ENCODE measurements at places on chromosomes 3 and 15.

DNA sequence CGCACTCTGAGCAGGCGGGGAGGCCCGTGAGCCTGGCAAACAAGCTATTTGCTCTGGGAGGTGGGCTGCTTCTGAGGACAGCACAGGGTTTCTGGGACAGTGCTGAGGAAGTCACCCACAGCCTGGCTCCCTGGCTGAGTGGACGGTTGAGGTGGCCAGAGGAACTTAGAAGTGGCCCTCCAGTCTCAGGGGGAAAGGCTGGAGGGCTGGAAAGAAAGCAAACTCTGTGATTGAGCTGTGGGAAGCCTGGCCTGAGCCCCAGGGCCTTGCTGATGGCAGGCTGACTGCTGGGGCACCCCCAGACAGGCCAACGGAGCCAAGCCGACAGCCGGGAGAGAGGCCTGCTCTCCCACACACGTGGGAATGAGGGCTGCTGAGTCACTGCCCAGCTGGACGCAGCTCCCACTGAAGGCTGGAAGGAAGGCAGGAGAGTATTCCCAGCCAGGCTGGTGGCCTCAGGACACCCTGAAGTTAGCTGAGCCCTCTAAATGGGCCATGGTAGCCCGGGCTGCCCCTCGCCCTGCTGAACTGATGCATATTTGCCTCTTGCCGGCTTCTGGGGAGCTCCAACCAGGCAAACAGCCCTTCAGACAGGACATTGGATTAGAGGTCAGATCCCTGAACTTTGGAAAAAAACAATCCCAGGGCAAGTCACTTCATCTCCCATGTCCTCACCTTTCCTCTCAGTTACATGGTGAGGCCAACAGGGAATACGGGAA is 98.0 kb upstream of the TLE3 start:
- no peak for DNase-seq

DNA sequence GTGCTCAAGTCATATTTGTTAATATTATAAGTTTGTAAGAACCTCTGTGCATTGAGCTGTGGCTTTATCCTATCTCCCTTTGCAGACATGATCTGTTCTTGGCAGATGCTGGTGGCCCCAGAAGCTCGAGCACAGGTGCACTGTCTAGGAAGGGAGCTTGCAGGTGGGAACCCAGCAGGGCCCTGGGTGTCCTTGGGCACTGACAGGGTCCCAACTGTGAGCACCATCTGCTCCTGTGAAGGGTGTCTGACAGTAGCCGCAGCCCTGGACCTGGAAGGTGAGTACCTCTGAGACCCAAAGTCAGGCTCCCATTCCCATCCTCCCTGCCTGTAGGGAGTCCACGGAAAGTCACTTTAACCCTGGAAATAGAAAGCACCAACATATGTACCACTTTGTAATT is 2.4 kb upstream of the REC114 start:
- no peak for DNase-seq

- DNase-seq = no peak
These were observed 74.7 kb upstream of the SH3GL3 start for GRCh38 chr15:83372434-83372891.

- DNase-seq = no peak
These were observed 55.1 kb downstream of the GPR160 start for GRCh38 chr3:170092907-170093306.

DNA sequence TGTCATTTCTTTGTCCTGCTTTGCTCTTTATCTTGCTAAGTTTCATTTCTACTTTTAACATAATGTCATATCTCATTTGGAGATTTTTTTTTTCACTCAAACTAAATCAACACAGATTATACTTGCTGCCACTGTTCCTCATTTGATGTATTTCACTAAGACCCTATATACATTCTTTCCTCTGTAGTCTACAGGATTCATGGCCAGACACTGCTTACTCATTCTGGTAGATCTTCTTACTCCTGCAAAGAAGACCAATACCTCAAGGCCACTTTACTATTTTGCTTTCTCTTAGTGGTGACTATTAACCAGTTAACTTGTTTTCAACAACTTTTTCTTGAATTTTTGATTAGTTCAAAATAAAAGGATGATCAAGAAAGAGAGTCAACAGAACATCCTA is 26.6 kb downstream of the SLC24A5 start:
- DNase-seq = no peak

GRCh38 chr3:192835818-192836815 is 81.5 kb downstream of the MB21D2 start:
- DNase-seq = no peak

DNA sequence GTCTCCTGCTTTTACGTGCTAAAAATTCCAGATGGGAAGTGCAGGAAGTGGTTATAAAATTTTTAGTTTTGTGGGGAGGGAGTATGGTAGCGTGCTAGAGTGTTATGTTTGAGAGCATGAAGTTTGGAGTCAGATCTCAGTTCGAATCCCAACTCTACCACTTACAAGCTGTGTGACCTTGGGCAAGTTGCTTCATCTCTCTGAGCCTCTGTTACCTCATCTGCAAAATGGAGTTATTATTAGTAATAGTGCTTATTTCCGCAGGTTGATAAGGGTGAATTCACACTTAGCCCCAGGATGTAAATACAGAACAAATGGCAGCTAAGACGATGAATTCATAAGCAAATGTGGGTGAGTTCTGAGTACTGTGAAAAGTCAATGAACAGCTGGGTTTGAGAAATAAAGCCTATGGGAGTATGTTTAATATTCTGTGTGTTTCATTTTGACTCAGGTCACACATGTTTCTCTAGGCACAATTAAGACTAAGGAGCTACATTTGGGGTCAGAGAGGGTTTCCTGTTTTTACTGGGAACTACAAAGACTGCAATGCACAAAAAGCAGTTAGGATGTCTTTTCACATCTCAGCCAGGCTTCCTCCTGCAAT is 73.1 kb upstream of the FEZF2 start:
- DNase-seq = no peak

DNA sequence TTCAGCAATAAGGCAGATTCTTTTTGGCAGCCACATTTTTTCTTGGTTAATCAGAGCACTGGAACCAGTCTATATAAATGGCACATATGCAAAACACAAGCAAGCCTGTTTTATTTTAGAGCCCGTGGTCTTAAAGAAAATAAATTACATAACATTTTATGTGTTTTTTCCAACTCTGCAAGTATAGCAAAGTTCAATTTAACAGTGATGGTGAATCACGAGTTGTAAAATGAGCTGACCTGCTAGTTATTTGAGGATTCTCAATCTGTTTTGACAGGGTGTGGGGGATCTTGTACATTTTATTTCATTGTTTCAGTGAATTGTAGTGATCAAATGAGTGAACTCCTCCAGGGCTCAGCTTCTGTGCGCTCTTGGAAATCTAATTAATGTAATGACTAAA is 2.7 kb downstream of the ARHGEF26 start:
- no peak for DNase-seq

DNA sequence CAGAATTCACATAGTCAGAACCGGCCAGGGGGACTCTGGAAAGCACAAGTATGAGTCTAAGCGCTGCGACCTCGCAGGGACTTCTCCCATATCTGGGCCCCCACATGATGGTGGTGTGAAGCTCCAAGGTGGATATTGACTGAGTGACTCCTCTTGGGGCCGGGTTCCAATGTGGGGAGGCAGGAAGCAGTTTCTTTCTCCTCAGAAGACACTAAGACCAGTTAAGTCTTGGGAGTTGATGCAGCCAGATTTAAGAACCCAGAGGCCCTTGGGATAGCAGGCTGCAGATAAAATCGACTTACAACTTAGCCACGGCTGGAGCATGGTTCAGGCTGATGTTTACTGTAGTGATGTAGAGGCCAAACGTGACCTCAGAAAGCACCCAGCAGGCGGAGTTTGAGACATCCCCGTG is 55.4 kb upstream of the KLF13 start:
- no peak for DNase-seq

- no peak for DNase-seq
These were observed 207.7 kb downstream of the PLOD2 start for GRCh38 chr3:145953316-145953715.

GRCh38 chr15:36108541-36108940 is 470.9 kb upstream of the CDIN1 start:
- DNase-seq = no peak

GRCh38 chr3:156635034-156635433 is 39.4 kb upstream of the TIPARP start:
- DNase-seq = no peak

DNA sequence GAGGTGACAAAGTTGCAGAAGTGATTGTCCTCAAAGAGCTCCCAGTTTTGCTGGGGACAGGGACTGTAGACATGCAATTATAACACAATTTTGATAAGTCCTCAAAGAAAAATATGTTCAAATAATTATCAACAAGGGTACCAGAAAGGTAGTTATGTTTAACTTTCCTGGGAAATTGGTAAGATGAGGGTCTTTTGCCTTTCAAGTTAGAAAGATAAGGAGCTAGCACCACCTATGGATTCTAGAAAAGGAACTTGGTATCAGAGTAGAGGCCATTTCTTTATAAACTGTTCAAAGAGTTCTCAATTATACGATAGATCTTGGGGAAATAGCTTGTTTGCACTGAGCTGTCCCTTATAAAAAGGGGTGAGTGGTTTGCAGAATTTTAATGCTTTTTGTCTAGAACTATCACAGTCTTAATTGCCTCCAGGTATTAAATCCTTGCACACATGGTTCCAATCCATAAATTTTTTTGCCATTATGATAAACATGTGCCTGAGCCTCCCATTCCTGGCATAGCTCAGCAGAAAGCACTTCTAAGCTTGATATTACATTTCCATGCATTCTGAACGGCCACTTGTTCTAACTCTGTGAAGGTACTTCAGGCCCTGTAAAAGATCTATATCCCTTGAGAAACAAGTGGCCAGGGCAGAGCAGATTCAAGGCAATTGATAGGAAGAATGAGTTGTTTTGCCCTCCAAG is 247.5 kb upstream of the LRIG1 start:
- DNase-seq = no peak

DNA sequence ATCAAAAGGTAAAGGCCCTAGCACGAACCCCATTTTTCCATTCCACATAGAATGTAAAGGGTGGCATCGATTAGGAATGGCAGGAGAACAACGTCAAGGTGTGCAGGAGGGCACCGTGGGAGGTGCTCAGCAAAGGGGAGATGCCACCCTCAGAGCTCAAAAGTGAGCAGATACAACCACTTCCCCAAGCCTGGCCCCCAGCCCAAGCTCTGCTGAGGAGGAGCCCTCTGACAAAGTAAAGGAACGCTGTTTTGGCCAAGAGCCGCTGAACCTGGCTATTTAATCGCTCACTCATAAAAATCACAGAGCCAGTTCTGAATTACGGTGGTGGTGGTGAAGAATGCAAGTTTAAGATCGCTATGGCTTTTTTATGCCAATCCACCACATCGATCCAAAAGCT is 12.4 kb downstream of the GNB5 start:
- DNase-seq = no peak

DNA sequence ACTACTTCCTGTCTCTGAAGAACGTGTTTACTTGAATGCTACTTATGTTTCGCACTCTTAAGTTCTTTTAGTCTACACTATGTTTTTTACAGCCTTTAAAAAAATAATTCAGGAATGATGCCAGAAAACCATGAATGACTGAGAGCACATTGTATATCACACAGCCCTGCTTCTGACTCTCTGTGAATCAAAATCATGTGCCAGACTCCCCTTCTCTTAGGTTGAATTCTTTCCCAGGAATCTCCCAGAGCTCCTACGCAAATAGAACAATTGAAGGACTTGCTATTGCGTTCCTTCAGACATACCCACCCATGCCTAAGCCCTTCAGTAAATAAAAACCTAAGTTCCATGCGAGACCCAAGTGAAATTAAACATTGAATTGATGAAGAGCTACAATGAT is 782.0 kb upstream of the ALCAM start:
- no peak for DNase-seq

DNA sequence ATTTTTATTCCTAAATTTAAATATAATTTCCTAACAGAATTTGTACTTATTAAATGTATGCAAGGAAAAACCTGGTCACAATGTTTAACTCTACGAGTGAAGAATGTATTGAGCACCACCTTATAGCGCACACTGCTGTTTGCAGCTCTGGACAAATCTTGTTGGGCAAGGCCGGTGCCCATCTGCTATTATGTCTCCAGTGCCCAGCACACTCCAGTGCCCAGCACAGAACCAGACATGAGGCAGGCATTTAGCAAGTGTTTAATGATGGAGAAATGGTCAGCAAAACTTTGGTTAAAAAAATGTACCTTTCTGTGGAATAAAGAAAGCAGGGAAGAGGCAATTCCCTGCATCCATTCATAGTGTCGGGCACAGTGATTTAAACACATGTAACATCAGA is 254.7 kb upstream of the TRIM42 start:
- no peak for DNase-seq

DNA sequence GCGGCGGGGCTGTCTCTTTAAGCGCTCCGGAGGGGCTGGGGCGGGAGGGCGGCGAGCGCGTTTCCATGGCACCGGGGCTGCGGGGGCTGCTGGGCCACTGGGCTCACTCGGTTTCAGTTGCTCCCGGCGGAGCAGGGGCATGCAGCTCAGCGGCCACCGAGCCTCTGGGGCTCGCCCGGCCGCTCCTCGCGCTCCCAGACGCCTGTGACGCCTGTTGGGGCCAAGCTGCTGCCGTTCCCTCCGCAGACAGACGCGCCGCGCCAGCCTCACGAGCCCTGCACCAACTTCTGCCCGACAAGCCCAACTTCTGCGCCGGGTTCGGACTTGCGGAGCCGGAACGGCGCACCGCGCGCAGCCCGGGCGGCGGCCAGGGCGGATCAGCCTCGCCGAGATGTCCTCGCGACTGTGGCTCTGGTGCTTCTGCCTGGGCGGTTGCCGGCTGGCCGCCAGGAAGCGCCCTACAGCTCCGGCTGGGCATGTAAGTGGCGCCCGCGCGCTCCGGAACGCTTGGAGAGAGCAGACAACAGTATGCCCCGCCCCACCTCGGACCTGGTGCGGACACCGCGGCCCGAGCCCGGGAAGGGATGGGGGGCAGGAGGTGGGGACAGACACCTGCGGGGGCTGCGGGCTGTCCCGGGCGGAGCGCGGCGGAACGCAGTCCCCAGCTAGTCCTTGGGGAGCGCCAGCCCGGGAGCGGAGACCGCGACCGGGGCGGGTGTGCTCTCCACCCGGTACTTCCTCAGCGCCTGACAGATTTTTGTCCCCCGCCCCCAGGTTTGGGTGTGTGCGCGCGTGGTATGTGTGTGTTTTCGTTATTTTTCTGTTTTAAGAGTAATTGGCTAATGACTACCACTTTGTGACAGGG is 154.1 kb upstream of the GOLIM4 start:
- DNase-seq = no peak

- DNase-seq = no peak
These were observed 47.2 kb downstream of the NMNAT3 start for GRCh38 chr3:139630542-139630941.

Measured in stimulated activated CD4-positive, alpha-beta T cell treated with anti-CD3 and anti-CD28 coated beads, TNF-alpha, amount 100 ng/mL, for 24 hours (primary cell).